ENCODE measurements at places on chromosomes 12 and 14.

DNA sequence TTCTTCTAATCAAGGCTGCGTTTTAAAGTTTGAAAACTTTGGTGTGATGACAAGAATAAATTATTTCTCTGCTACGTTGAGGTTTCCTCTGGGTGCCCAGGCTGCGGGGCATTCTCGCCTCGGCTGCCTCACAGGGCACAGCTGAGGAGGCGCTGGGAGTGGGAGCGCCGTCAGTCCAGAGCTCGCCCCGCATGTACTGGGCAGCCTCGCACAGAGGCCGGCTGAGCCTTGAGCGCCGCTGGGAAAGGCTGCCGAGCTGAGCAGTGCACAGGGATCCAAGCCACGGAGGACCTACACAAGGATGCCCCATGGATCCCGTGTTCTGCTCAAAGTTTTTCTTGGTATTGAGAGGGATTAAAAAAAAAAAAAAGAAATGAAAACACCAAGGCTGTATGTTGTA is 11.6 kb downstream of the RFX4 start:
- DNase-seq: no peak

GRCh38 chr12:46983393-46983793 is 96.0 kb upstream of the PCED1B start:
- no peak for DNase-seq

DNA sequence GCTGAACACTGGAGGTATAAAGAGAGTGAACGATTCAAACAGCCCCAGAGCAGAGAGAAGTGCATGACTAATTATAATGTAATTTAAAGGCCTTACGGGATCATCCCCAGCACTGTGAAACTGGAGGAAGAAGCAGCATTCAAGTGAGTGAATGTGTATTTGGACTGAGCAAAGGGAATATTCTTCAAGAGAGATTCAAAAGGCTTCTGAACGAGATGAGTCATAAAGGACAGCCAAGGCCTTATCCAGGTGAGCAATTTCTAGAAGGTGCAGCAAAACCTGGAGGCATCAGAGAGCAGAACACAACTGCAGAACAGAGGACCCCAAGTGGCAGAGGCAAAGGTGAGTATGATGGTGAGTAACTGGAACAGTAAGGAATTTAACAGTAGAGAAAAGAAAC is 127.2 kb downstream of the BCAT1 start:
- DNase-seq: no peak

- DNase-seq: no peak
Measured at GRCh38 chr12:26723379-26724308, 109.3 kb downstream of the ITPR2 start.

DNA sequence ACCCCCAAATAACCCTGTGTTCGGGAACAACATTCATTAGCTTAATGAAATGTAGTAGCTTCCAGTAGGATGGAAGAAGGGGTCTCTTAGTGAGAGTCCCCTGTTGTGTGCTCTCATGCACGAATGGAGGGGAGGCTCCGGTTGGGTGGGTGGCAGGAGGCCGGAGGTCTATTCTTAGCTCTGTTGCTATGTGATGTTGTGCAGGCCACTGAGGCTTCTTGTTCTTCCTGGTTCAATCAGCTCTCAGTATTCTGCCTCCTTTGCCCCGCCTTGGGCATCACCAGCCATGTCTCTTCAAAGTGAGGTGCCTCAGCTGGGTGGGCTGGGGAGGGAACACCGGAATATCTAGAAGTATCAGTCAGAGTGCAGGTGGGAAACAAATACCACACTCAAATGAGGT is 50.8 kb downstream of the KCNA1 start:
- DNase-seq: no peak

- DNase-seq: no peak
Measured at GRCh38 chr12:7344833-7345606, 41.1 kb downstream of the ACSM4 start.

GRCh38 chr12:123387508-123388176 is 3.7 kb downstream of the KMT5A start:
- no peak for DNase-seq

DNA sequence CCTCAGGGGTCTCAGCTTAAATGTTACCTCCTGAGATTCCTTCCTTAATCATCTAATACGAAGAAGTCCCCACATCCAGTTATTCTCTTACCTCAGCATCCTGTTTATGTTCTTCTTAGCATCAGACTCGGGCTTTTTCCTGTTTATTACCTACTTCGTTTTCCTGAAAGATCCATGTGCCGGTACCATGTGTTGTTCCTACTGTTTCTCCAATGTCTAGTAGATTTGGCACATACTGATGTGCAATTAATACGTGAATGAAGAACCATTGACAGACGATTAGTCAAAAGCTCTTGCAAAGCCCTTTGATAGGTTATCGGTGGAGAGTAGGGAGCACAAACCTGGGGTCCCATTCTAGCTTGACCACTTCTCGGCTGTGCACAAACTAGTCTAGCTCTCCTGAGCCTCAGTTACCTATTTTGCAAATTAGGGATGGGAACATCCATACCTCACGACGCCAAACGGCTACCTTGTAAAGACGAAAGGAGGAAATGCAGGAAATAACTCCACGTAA is 735 bp upstream of the MAPKAPK5 start:
- no peak for DNase-seq

- DNase-seq: no peak
Measured at GRCh38 chr12:92908108-92908507, 21.0 kb downstream of the EEA1 start.

DNA sequence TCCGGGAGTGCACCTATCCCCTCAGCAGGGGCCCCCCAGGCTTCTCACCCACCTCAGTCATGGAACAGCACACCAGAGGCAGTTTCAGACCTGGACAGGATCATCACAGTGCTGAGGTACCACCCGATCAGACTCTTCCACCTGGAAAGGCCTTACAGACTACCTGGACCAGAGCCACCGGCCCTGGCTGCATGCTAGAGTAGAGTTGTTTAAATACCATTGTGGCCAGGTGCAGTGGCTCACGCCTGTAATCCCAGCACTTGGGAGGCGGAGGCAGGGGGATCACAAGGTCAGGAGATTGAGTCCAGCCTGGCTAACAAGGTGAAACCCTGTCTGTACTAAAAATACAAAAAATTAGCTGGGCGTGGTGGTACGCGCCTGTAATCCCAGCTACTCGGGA is 61.5 kb downstream of the TSPAN11 start:
- no peak for DNase-seq

DNA sequence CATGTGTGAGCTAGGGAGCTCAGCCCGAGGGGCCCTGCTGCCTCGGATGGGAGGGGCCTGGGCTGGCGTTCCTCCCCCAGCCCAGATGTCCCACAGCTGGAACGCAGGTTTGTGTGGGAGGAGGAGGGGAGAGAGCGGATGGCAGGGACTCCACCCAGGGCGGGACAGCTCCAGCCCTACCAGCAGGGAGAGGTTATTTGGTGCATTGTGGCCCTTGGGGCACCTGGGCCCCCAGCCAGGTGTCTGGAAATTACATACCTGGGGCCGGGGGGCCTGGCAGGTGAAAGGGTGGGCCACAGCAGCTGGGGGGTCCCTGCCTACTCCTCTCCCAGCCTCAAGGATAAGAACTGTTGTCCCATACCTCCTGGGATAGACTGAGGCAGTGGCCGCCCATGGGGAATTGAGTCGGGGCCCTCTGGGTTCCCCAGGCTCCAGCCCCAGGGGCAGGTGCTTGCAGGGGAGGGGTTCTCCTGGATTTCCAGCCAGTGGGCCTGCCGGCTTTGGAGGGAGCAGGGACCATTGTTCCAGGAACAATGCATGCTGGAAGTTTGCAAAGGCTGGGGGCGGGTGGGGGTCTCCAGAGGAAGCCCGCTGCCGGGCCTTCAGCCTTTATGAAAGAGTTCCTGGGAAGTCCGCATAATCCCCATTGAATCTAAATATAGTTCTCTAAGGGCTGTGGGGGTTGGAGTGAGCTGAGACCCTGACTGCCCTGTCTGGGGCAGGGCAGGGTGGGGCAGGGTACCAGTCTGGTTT is 1.2 kb downstream of the KIF26A start:
- peak; percentile 60 for DNase-seq

DNA sequence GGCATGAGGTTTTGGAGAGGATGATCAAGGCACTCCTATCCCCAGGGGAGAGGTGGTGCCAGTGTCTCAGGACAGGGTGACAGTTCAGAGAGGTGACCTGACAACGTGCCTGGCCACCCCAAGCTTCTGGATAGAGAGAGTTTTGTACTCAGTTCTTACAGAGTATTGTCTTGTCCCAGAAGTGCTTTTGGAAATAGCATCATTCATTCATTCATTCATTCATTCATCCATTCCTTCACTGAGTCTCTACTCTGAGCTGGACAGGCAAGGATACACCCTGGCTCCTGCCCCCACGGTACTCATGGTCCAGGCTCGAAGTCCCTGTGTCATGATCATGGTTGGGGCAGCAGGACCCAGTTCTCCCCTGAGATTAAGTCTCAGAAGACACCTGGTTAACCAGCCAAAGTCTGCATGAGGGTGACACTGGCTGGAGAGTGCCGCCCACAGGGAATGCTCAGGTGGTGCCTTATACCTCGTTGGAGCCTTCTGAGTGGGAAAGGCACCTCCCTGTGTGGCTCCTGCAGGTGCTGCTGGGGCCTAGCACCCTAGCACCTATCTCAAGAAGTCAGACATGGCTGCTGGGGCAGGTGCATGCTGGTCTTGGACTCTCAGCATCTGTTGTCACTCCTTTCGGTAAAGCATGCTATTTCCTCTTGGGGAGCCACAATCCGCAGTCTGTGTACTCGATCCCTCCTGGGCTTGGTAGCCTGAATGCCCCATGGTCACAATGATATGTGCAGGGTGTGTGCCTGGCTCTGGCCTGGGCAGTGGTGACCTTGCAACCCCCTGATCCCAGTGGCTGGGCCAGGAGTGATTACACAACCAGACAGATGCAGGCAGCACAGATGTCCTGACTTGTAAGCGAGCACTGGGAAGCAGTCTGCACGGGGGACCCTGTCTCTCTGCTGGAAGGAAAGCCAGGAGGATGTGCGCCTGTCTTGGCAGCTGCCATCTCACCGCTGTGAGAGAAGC is 57.8 kb downstream of the C14orf132 start:
- peak; percentile 41 for DNase-seq

- no peak for DNase-seq
Measured at GRCh38 chr14:95431199-95432143, 85.0 kb downstream of the SYNE3 start.

DNA sequence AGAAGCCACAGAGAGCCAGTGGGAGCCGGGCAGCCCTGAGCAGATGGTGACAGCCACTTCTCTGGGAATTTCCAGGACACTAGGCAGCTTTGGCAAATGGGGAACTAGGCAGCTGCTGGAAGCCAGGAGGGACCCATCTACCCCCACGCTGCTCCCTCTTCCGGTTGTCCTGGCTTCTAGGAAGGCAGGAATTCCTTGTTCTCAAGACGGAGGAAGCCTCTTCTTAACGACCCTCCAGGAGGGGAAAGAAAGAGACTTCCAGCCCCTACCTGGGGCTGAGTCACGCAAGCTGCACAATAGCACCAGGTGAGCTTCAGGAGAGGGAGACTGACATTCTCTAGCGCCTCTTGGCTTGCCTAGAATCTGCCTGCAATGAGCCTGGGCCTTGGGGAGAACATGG is 141.5 kb downstream of the ANO2 start:
- no peak for DNase-seq
